ENCODE measurements at places on chromosomes 11 and 22. TPM values are rescaled to one million over a fixed set of nuclear protein-coding genes. Genes with fewer than 3 reads are reported as not detected.

DNA sequence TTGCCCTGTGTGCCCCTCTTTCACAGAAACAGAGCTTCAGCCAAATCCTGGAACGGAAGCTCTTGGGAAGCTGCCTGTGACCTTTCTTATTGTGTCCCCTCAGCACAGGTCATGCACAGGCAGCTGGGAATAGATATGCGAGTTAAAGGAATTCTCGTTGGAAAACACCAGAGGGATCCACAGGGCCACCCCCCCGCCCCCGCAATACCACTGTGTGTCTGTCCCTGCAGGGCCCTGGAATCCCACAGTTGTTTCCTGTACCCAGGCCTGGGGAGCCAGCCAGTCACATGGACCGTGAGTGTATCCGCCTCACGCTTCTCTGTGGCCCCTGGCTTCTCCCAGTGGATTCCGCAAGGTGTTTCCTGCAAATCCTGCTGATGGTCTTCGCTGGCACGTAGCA, 29.0 kb downstream of the TIMP3 start:
- DNase-seq: peak; percentile 50

The OR51E2 gene
- total RNA-seq: 1.2 TPM

GRCh38 chr11:88173956-88174355, 1.3 kb downstream of the RAB38 start:
- DNase-seq: no peak

GRCh38 chr22:26722159-26722558, 64.8 kb downstream of the MIAT start:
- DNase-seq: no peak

The MOV10L1 gene
- 0.38 TPM for total RNA-seq

The H19 gene
- total RNA-seq: 53.8 TPM

The POGLUT3 gene
- 22.0 TPM for total RNA-seq

DNA sequence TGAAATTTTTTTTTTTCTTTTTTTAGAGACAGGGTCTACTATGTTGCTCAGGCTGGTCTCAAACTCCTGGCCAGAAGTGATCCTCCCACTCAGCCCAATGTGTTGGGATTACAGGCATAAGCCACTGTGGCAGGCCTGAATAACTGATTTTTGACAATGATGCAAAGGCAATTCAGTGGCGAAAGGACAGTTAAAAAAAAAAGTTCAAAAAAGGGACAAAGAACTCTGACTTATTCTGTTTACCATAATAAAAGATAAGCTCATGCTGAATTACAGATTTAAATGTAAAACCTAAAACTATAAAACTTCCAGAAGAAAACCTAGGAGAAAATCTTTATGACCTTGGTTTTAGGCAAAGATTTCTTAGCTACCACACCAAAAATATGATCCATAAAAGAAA, 48.9 kb downstream of the ATG16L2 start:
- DNase-seq: no peak

DNA sequence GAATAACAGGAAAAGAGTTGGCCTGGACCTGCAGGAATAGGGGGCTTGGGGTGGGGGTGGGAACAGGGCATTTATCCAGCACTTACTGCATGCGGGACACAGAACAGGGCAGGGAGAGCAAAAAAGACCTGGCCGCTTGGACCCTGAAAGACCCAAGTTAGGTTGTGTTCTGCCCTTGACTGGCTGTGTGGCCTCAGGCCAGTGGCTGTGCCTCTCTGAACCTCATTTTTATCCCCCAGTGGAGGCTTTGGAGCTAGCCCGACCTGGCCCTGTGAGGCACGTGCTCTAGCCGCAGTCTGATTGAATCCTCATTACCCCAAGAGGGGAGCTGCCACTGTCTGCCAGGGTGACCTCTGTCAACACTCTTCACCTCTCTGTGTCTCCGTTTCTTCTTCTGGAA, 68.7 kb downstream of the MN1 start:
- DNase-seq: no peak

The YPEL4 gene
- total RNA-seq: 0.82 TPM

The DGCR6 gene
- 1.7 TPM for total RNA-seq

- peak; percentile 78 for DNase-seq
Measured at GRCh38 chr22:17578136-17578754, 14.9 kb downstream of the SLC25A18 start.

The PNPLA3 gene
- total RNA-seq: 0.54 TPM

- no peak for DNase-seq
Measured at GRCh38 chr11:13008061-13008435, 1.1 kb upstream of the RASSF10 start.

- DNase-seq: no peak
Measured at GRCh38 chr11:64206457-64207255, at the start of gene FERMT3. FERMT3 (plus strand) TSS chr11:64206721; CDS start chr11:64207365, 644 bp downstream.

DNA sequence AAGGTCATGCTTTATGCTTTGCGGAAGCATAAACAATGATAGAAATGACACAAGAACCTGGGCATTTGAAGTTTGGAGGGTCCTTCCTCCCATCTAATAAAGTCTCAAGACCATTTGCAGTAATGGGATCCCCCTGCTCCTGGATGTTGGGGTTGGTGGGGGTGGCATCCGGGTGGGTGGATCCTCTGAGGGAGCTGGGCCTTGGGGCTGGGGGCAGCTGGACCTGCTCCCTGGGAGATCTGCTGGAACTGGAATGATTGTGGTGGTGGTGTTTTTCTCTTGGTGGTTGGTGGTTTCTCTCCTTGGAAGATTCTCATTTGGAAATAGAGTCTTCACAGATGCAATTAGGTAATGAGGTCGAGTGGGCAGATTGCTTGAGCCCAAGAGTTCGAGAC, 2.2 kb upstream of the NAP1L4 start:
- no peak for DNase-seq

Data from kidney (tissue), 22 donors.